Activated CD4-positive, alpha-beta T cell treated with anti-CD3 and anti-CD28 coated beads for 1 hour (primary cell): ENCODE measurements at places on chromosomes 3 and 15.

DNA sequence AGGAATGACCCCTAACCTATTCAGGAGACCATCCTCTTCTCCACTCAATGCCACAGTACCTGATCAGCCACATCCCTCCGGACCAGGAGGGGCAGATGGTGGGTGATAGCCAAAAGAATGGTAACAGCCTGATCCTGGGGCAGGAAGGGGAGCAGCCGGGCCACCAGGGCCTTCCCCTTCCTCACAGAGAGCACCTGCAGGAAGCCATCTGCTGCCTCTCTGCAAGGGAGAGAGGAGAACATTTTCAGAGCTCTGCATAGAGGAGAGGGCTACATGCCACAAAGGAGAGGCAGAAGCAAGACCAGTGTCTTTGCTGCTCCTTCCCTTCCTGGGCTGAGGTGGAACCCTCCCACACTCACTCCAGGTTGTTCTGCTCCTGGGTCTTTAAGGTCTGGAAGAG lies 5.5 kb upstream of the SPG11 start:
- no peak for DNase-seq

DNA sequence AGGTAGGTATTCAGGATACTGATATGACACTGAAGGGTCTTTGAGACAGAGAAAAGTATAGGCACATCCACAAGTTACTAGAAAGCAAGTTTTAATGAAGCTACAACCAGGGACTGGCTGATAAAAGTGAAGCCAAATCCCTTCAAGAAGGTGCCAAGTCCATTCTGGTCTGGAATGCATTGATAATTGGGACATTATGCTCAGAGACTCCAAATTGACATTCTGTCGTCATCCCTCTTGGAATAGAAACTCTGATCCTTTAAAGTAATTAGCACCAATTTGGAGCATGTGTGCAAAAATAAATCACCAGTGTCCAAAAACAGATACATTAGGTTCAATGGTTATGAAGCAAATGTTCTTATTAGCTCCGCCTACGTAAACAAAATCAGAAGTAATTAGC lies 47.3 kb upstream of the BCL6 start:
- DNase-seq, result no peak

- no peak for DNase-seq
Observed at GRCh38 chr3:8668216-8668615, 23.6 kb upstream of the SSUH2 start.

- DNase-seq, result no peak
Observed at GRCh38 chr3:82802501-82802900, 1041.1 kb upstream of the GBE1 start.

DNA sequence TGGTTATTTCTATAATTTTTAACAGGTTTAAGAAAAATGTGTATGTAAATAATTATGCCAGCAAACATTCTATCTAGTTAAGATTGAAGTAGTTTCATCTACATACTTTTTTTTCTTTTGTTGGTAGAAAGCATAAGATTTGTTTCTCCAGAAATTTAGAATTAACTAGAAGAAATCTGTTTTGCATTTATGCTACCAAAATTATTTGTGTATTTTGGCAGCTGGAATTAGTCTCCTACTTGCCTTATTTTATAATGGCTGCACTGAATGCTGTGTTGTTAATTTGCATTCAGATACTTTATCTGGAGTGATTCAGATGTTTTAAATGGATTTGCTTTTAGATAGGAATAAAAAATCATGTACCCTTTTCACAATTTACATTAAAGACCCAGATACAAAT lies 100.2 kb upstream of the NAALADL2 start:
- no peak for DNase-seq

DNA sequence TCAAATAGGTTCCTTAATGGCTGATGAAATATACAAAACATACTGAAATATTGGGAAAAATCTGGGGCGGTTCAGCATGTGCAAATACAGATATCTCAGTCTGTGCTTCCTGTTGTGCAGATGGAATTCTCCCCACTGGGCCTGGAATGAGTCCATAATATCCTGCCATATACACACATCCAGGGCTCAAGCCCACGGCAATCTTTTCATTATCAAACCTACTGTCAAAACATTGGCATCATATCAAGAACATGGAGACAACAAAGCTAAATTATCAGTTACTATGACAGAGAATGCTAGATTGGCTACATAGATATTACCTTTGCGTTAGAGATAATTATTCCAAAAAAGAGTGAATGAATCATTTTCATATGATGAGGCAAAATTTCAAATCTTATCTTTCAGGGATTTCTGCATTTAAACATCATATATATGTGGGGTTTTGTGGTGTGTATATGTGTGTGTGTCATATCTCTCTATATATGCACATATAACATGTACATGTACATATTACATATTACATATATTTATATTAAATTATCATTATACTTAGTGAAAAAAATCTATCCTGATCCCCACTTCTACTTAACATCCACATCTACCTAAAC lies 713.3 kb downstream of the GBE1 start:
- no peak for DNase-seq

DNA sequence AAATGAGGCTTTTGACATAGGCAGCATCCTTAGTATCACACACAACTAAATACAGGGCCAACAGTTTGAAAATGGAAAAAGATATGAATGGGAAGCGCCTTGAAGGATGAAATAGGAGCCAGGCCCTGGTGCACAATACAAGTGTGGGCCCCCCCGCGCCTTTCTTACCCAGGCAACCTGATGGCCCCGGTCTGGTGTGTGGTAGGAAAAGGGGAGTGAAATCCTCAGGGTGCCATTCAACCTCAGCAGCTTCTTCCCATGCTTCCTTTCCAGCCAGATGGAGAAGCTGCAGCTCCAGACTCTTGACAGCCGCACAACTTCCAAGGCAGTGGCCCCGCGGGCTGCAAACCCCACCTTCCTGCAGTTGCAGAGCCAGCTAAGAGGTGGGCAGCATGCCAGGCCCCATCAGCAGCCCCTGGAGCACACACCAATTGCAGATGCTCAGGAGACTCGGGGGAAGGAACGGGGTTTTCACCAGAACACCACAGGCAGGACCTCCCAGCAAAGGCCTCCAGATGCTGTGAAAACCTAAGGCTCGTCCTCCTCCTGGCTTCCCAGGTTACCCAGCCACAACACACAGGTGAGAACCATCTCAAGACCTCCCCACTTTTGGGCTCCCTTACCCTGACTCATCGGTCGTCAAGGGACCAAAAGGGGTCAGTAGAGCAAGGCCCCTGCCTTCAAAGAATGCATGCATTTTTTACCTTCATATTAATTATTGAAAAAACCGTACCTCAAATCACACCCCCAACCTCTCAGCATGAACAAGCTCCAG lies 101.6 kb downstream of the CPN2 start:
- no peak for DNase-seq

GRCh38 chr15:99702895-99703602 lies 30.2 kb downstream of the LYSMD4 start:
- DNase-seq, result no peak

DNA sequence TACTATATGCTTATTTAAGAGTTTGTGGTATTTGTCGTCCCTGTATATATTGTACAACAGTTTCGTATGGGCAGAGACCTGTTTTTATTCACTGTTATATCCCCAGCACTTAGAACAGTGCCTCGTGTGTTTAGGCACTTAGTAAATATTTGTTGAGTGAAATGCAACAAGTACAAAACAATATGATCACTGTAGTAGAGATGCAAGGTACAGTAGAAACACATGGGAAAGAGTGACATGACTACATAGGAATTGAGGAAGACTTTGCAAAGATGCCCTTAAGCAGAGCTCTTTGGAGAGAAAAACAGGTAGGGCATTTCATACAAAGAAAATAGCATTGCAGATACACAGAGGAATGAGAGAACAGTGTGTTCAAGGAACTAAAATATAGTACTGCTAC lies 18.3 kb downstream of the RASA2 start:
- DNase-seq, result no peak
